HEK293T (cell line): ENCODE measurements at places on chromosomes 11 and 22.
A peak's percentile ranks its signal among the peaks of the same experiment; 100 is the strongest.

GRCh38 chr11:34052036-34052607, 591 bp downstream of the CAPRIN1 start:
- DNase-seq: peak; percentile 90

- no peak for DNase-seq
These were observed 61.9 kb upstream of the SORL1-AS1 start for GRCh38 chr11:121514432-121515334.

- no peak for DNase-seq
These were observed 235.3 kb downstream of the CSNK2A3 start for GRCh38 chr11:11117730-11118129.

DNA sequence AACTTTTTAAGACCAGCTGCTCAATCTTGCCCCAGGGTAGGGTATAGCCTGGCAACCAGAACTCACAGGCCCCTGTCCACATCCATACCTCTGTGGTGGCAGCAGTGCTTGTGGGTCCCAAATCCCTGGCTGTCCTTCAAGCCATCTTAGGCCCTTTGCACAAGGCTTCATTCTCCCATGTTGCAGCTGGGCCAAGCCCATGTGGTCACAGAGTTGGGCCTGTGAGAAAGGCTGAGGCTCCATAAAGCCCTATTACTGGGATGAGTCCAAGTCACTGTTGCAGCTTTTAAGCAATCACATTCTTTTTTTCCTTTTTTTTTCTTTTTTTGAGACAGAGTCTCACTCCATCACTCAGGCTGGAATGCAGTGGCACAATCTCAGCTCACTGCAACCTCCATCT, 47.9 kb upstream of the SLC25A1 start:
- no peak for DNase-seq
